Left renal cortex interstitium (tissue), 4 donors: ENCODE measurements at places on chromosomes 1 and 21. TPM values are rescaled to one million over a fixed set of nuclear protein-coding genes. Genes with fewer than 3 reads are reported as not detected.

- DNase-seq: no peak
Measured at GRCh38 chr1:73576083-73576482, 621.9 kb downstream of the LRRIQ3 start.

- DNase-seq: no peak
Measured at GRCh38 chr1:174989536-174990220, 10.1 kb upstream of the CACYBP start.

DNA sequence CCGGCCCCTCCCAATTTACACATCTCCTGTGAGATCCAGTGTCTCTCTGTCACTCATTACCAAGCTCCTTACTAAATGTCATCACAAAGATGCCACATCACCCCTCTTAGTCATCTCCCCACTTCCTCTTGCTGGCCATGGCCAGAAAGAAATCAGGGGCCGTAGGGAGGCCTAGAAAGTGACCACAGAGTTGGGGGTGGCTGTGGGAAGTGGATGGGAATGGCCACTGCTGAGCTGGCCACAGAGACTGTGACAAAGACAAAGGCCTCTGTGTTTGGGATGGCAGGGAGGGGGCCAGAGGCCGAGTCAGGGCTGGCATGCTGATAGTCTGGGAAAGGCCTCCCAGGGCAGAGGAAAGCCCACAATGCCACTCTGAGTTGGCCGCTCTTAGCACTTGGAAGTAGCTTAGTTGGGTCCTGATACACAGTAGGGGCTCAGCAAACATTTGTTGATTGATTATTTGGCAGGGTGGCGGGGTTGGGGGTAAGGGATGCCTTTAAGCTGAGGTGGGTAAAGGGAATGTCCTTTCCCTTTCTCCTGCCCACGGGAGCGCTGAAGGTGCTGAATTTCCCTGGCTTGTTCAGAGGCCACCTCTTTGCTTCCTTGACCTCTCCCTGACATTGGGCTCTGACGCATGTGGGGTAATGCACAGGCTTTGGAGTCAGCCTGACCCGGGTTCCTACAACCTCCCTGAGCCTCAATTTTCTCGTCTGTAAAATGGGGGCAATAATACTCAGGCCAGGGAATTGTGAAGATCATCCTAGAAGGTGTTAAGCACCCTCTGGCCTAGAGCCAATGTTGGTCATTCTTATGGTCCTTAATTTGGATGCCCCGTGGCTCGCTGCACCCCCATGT, 13.2 kb downstream of the NAV1 start:
- DNase-seq: no peak

GRCh38 chr1:50126927-50127715, 18.4 kb downstream of the ELAVL4 start:
- no peak for DNase-seq

DNA sequence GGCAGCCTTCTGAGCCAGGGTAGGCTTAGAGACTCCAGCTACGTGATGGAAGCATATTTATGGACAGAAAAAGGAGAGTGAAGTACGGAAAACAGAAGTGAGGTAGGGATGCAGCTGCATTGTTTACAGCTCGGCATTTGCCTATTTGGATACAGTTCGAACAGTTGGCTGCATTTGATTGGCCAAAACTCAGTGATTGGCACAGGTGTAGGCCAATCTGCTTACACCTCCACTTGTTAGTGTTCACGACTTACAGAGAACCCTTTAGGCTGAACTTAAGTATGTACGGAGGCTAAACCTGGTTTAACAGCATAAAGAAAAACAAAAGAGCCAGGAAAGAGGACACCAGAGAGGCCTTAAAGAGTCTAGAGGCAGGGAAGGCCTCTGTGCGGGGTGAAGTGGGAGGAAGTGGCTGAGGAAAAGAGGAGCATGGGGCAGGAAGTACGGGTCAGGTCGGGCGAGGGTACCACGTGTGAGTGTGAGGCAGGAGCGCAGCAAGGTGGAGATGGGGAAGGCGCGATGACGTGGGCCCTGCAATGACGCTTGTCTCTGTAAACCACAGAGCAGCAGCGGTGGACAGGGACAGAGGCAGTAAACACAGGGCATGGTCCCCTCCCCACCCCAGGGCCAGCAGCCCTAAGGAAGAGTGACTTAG, 32.0 kb downstream of the RSPH1 start:
- no peak for DNase-seq

- DNase-seq: no peak
Measured at GRCh38 chr1:187001198-187001889, 172.6 kb downstream of the PLA2G4A start.

DNA sequence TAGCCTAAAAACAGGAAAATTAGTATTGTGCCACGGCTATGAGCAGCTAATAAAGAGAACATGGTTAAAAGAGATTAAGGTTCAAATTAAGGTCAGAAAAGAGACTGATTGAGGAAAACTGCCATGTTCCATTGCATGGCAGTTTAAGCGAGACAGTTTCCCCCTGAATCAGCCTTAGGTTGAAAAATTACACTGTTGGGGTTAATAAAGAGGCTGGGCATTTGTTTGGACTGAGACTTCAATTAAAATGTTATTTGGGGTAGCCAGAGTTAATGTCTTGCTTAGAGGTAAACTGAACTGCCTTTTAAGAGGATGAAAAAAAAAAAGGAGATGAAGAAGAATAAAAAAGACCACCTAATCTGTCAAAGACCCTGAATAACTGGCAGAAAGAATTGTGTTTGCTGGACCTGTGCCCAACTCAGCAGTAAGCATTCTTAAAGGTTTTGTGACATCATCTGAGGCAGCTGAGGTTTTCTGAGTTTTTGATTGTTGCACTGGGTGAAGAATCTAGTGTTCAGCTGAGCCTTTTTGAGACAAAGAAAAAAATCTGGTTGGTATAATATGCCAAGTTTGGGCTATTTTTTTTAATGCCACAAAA, 17.7 kb upstream of the PROX1 start:
- no peak for DNase-seq

DNA sequence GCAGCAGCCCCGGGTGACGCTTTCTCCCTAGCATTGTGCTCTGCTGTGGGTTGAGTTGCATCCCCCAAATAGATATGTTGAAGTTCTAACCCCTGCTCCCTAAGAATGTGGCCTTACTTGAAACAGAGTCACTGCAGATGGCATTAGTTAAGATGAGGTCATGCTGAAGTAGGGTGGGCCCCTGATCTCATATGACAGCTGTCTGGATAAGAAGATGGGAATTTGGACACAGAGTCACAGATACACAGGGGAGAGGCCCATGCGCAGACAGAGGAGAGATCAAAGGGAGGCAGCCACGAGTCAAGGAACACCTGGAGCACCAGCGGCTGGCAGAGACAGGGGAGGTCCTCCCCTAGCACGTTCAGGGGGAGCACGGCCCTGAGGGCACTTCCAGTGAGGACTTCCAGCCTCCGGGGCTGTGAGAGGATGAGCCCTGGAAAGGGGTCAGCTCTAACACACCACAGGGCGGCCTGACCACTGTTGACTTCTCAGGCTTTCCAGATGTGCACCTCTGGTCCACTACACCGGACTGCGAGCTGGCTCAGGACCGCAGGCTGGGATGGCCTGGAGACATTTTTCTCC, 46.4 kb downstream of the ABCG1 start:
- DNase-seq: no peak

Gene PLA2G4A
- polyA plus RNA-seq: 6.6 TPM

Gene CRABP2
- 118 TPM for polyA plus RNA-seq
